ENCODE measurements at places on chromosomes 5 and 9. TPM values are rescaled to one million over a fixed set of nuclear protein-coding genes. Genes with fewer than 3 reads are reported as not detected.

DNA sequence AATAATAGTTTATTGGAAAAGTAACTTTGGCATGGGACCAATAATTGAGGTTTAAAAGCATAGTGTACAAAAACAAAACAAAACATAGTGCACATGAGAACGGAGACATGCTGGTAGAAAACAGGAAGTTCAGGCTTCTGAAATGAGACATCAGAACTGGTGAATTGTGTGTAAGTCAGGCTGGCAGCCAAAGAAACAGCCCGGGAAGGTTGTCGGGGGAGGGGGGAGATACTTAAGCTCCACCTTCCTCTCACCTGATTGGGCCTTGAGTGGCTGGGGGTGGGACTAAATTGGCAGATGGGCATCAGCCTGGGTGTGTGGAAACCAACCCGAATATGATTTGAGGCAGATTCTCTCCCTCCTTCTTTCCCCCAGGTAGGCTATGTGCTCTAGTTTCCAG, 256.3 kb downstream of the SMARCA2 start:
- no peak for DNase-seq

DNA sequence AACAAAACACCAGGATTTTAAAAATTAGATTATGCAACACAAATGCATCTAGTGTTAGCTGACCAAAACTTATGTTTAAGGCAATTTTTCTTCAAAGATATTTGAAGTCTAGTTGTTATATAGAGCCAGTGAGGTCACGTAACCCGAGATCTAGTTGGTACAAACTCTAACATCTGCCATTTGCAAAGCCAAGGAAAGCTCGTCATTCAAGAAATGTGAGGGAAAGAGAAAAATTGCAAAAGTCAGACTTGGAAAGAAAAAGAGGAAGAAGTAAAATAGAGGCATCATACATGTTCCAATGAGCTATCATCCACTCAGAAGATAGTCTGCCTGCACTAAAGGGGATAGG, 293.4 kb upstream of the PUM3 start:
- no peak for DNase-seq

- DNase-seq, result no peak
Measured at GRCh38 chr5:86977190-86977589, 290.5 kb upstream of the RASA1 start.

- DNase-seq, result no peak
Measured at GRCh38 chr9:117815948-117816347, 111.7 kb downstream of the TLR4 start.

- no peak for DNase-seq
Measured at GRCh38 chr9:115913696-115914095, 239.9 kb upstream of the PAPPA start.

- peak; percentile 59 for DNase-seq
Measured at GRCh38 chr5:125411744-125412560, 665.5 kb upstream of the ZNF608 start.

DNA sequence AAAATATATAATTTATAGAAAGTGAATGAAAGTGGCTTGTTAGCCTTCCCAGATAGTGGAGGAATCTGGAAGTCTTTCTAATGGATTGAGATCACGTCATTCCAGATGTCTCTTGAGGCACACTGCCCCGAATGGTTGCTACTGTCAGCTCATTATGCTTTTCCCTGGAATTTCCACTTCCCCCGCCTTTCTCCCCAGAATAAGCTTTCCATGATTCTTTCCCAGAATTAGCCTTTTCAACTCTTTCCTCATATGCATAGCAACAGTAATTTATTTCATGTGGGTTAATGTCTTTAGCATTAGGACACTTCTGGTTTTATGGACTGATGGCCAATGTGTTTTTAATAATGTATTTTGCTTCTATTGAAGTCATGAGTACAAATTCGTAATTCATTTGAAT, 81.5 kb downstream of the PALM2AKAP2 start:
- DNase-seq, result no peak

The CAAP1 gene
- 16.4 TPM for polyA plus RNA-seq

DNA sequence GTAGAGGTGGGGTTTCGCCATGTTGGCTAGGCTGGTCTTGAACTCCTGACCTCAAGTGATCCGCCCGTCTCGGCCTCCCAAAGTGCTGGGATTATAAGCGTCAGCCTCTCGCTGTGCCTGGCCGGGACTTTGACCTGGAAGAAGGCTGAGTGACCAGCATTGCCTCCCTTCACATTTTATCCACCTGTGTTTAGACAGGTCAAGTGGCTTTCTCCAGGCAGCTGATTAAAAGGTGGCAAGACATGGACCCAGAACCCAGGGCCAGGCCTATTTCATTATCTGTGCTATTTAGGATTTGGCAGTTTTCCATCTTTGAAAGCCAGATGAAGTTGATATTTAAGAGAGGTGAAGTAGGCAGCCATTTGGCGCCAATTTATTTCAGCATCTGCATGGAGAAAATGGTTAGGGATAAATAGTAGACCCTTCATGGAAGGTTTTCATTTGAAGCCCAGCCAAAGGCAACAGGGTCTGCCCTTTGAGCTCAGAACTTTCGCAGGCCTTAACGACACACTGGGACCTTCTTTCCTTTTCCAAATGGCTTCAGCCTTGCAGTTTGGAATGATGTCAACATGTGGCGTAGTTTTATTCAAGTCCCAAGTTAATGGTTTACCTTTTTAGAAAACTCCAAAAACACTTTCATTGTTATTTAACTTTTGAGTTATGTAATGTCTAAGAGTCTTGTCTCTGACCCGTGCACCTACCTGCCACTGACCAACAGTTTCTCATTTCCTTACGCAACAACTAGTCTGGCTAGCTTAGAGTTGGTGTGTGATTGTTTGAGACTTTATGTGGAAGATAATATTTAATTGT, 8.4 kb downstream of the DAPK1 start:
- no peak for DNase-seq

- DNase-seq, result peak; percentile 55
Measured at GRCh38 chr9:93953496-93954433, 1.4 kb downstream of the BARX1 start.

- no peak for DNase-seq
Measured at GRCh38 chr9:114227288-114228015, 72.1 kb downstream of the COL27A1 start.

The SPARC gene
- 47.6 TPM for polyA plus RNA-seq

- DNase-seq, result no peak
Measured at GRCh38 chr9:37796232-37796631, 4.4 kb upstream of the DCAF10 start.

- DNase-seq, result no peak
Measured at GRCh38 chr9:106419829-106420228, 443.1 kb upstream of the ZNF462 start.

GRCh38 chr5:119032656-119033055, 38.2 kb upstream of the DMXL1 start:
- DNase-seq, result no peak

GRCh38 chr5:149257131-149257530, 14.5 kb upstream of the AFAP1L1 start:
- DNase-seq, result no peak

GRCh38 chr9:93636667-93637066, 60.3 kb downstream of the PHF2 start:
- DNase-seq, result peak; percentile 46

The CCDC187 gene
- polyA plus RNA-seq, result 0.32 TPM

The PSMB7 gene
- 179 TPM for polyA plus RNA-seq

DNA sequence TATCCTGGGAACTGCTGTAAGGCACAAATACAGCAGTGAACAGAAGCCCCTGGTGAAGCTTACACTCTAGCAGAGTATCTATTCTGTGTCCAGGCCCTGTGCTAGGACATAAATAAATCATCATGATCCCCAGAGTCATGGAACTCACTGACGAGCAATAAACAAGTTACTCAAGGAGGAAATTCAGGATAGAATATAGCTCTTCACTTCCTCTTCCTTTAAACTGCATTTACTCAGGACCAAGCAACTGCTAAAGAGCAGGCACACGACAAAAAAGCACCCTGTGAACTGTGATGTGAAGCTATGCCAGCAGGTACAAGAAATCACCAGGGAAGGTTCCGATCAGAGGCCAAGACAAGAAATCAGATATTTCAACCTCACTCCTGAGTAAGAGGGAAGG, 47.8 kb upstream of the NR5A1 start:
- no peak for DNase-seq

DNA sequence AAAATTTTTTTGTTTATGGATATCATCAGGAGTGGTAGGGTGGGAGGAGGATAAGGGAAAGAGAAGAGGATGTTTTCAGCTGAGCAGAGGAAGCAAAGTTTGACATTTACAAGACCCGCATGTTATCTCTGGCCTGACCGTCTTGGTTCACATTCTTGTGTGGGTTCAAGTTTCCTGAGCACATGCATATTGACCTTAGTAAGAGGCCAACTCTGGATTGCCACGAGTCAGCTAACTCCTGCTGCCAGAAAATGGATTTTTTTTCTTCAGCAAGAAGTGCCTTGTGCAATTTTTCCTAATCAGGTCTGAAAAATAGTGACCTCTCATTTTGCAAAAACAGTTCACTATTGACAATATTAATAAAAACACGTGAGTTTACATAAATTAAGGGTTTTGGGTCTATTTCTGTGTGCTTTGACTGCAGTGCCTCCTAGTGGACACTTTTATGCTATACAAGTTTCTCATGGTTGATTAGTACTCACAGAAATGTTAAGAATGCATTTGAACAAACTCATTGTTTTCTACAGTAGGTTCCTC, 27.1 kb upstream of the BASP1 start:
- DNase-seq, result peak; percentile 77

DNA sequence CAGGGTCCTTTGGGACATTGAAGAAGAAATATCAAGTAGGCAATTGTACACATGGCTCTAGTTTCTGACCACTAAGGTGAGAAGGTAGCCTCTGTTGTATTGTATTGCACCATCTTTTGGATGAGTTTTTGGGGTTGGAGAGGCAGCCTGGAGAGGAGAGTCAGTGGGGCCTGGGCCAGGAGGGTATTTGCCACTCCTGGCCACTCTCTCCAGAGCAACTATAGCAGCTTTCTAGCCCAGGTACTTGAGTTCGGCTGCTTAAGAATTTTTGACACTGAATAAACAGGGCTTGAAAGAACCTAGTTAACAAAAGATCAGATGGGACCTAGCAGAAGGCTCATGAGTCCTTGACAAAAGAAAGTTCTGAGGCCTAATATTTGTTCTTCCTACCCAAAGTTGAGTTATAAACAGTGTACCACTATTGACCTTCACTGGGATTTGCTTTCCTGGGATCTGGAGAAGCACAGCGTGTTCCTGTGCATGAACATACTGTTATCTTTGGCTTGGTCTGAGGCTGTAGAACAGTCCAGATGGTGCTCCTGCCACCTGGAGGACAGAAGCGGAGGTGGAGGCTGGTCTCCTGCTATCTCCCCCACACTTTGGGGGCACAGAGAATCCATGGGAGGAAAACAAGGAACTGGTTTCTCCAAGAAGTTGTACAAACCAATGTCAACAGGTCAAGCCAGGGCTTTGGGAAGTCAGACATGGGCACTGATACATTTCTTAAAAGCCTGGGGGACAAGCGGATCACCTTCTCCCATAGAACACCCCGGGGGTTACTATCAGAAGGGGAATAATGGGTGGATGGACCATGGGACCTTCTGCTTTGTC, 110.4 kb upstream of the LIFR start:
- DNase-seq, result no peak

The PCDHB6 gene
- polyA plus RNA-seq, result not detected

DNA sequence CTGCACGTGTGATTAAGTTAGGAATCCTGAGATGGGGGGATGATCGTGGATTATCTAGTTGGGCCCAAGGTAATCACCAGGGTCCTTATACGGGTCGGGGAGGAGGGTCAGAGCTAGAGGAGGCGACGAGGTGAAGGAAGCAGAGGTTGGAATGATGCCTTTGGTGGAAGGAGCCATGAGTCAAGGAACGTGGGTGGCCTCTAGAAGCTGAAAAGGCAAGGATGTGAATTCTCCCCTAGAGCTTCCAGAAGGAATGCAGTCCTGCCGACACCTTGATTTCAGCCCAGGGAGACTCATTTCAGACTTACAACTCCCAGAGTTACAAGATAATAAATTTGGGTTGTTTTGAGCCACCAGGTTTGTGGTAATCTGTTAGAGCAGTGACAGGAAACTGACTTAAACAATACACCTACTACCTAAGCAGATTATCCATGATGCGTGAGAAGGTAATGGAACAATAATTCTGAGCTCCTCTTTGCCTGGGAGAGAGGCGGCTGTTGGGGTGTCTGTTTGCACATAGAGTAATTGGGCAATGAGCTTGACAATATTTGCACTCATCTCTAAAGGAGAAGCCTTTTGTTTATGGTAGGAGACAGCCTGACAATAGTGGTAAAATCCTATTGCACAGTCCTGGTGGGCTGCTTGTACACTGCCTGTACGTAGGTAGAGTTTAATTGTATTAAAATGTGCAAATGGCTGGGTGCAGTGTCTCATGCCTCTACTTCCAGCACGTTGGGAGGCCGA, 129.3 kb upstream of the IER5L start:
- no peak for DNase-seq

The LCN9 gene
- polyA plus RNA-seq, result not detected

GRCh38 chr5:179624841-179625271, 1.4 kb upstream of the HNRNPH1 start:
- peak; percentile 63 for DNase-seq

- DNase-seq, result no peak
Measured at GRCh38 chr5:61311836-61312808, 19.9 kb upstream of the ZSWIM6 start.
